Head of caudate nucleus (tissue), 42 donors: ENCODE measurements at places on chromosomes 7 and 10.

DNA sequence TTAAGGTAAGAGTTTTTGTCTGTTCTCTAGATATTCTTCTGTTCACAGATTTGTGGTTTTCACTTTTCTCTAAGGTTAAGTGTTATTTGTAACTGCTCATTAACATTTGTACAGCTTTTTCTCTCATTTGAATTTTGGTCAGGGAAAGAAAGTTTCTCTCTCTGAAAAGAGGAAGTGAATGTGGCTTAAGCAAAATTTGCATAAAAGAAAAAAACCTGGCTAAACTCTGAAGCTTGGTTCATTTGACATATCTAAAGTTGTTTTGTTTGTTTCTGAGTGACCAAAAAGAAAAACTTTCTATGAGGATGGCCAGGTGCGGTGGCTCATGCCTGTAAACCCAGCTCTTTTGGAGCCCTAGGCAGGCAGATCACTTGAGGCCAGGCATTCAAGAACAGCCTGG, 22.0 kb upstream of the SLC26A4 start:
- DNase-seq: no peak

- DNase-seq: no peak
Observed at GRCh38 chr10:99779335-99779734, 3.1 kb upstream of the ABCC2 start.

- no peak for DNase-seq
Observed at GRCh38 chr10:34145715-34146114, 669.4 kb downstream of the PARD3 start.

DNA sequence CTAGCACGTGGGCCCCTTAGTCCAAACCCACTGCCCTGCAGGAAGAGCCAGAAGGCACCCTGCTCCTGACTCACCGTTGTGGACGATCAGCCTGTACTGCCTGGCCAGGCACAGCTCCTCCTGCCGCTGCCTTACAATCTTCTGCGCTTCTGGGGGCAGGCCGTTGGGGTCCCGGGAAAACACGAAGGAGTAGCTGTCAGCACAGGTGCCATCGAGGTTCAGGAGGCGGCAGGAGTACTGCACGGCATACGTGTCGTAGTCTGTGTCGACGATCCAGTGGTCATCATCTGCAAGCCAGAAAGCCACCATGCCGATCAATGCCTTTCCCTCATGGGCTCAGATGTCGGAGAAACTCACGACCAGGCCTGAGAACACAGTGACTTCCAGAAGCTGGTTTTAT, 7.3 kb downstream of the RBP4 start:
- no peak for DNase-seq

DNA sequence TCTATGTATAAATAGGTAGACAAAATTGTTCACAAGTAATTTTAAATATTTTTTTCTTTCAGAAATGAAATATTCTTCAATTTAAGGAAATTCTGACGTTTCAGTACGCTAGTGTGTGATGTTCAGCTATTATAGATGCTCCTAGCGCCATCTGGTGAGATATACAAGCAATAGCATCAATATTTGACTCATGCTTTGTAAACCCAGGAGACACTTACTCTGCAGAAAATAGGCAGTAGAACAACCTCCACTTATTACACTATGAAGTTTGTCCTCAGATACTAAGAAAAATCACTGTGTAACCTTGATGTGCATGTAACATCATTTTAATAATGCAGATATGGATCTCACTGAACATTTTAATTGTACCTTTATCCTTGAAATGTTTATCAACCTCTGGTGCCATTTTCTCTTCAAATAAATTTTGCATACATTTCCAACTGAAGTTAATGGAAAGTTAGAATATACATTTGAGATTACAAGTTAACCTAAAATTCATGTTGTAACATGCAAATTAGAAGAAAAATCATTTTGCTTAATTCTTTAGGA, 151.5 kb upstream of the FAM3C start:
- DNase-seq: no peak

- DNase-seq: no peak
Observed at GRCh38 chr10:131514454-131514853, 202.9 kb upstream of the TCERG1L start.

DNA sequence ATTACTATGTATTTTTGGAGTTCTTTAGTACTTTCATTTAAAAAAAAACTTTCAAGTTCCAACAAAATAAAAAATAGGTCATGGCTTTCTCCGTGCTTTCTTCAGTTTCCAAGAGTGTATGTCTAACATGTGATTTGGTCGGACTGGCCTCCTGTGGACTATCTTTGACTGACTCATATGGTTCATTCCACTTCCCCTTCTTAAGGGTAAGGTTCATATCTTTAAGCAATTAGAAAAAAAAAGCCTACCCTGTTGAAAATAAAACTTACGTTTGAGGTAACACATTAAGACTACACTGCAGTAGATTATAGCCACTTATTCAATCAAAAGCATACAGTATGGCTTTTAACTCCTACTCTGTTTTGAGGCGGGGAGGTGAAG, 112.8 kb upstream of the AHR start:
- no peak for DNase-seq

GRCh38 chr10:6039711-6040110, 22.5 kb downstream of the IL2RA start:
- no peak for DNase-seq

GRCh38 chr10:124604214-124605000, 139.8 kb downstream of the FAM53B start:
- peak; percentile 36 for DNase-seq

GRCh38 chr7:44979481-44980392, 922 bp upstream of the MYO1G start:
- DNase-seq: no peak

DNA sequence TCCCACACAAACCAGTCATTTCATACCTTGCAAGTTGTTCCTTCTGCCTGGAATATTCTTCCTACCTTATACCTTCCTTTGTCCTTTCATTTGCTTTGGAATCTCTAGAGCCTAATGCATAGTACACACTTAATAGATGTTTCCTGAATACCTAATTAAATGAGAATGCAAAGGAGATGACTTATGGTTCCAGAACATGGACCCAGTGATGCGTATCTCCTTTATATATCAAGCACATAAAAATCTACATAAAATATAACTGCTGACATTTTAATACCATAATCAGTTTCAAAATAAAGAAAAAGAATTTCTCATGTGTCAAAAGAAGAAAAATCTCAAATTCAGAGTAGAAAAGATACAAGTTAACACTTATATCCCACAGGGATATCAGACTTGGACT, 110.6 kb upstream of the ASAH2 start:
- DNase-seq: no peak

GRCh38 chr10:32328499-32328898, 18.5 kb downstream of the EPC1 start:
- no peak for DNase-seq

GRCh38 chr7:12719981-12720865, 32.8 kb downstream of the ARL4A start:
- no peak for DNase-seq

DNA sequence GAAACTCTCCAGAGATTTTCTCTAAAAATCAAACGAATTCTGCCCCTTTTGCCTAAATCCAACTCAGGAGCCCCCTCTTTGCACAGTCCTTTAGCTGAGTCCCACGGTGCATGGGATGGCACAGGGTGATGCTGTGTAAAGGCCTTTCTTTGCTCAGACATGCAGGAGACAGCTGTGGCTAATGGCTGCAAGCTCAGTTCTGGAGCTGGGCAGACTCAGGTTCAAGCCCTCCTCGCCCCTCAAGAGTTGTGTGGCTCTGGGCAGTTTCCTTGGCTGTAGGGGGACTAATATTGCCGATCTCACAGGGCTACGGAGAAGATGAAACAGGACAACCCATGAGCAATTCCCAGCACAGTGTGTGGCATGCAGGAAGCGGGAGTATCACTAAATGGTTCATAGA, 42.6 kb downstream of the CLEC2L start:
- no peak for DNase-seq

DNA sequence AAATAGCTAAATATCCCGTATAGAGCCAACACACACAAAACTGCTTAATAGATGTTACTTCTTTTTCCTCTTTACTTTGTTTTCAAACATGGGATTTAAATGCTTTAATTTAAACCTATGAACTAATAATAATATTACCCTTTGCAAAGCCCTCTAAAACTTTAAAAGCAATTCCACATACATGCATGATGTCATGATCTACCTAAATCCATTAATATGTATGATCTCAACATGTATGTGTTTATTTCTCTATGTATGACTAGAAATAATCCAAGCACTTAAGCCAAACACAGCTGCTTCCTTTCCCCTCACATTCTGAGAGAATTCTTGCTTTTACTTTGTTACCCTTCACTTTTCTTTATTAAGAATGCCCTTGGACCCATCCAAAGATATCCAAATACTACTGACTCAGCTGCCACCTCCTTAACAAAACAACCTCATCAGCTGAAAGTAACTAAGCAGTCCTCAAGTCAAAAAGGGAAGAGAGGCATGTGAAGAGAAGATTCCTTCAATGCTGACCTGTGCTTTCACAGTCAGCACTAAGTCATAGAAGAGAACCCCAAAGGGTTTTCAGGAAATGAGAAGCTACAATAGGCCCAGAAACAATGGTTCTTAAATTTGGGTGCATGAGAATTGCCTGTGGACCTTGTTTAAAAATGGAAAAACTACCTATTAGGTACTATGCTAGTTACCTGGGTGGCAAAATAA, 266.4 kb upstream of the LRGUK start:
- no peak for DNase-seq

DNA sequence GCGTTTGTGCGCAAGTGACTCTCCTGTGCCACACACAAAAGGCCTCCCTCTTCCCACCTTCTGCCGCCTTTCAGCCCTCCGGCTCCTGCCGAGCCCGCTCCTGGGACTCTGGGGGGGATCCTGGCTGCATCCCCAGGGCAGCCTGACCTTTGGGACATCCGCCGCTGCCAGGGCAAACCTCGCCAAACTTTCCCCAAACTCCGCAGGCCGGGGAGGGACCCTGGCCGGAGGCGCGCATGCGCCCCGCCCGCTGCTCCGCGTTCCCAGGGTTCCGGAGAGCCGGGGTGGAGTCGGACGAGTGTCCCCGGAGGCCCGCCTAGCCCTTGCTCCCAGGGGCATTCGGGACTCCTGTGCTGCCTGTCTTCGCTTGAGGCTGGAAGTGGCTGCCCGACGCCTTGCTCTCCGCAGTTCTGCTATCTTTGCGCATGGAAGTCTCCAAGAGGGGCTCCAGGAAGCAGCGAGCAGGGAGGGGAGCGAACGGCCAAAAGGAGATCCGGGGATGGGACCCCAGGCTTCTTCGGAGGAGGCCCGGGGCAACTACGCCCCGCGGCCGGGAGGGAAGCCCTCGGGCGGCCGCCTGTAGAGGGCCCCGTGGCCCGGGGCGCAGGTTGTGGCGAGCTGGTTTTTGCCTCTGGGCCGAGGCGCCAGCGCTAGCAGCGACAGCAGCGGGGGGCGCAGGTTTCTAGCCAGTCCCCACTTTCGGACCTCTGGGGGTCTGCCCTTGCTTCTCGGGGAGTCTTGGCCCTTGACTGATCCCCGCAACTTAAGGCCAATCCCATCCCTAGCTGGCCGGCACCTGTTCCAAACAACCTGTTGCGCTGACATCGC, 7.0 kb downstream of the PTF1A start:
- no peak for DNase-seq

- DNase-seq: no peak
Observed at GRCh38 chr10:224571-224970, 89.3 kb downstream of the ZMYND11 start.

DNA sequence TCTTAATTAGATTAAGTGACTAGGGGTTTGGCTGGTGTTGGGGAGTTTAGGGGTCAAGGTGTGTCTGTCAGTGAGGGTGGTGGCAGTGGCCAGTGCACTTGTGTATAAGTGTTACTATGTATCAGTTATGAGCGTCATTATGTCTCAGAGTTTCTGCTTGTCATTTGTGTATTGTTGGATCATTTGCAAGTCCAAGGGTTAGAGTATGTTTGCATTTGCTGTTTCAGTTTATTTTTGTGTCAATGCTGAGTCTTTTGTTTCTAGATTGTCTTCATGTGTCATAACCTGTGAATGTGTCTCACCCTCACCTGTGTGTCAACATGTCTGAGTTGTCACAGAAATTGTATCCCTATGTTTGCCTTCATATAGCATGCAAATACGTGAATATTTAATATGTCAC, 97.5 kb upstream of the PAX2 start:
- DNase-seq: no peak

GRCh38 chr7:131629217-131629882, 72.9 kb upstream of the PODXL start:
- no peak for DNase-seq

- no peak for DNase-seq
Observed at GRCh38 chr7:66239467-66239856, 34.3 kb downstream of the TPST1 start.

- no peak for DNase-seq
Observed at GRCh38 chr7:54360075-54360840, 181.9 kb upstream of the VSTM2A start.

- DNase-seq: no peak
Observed at GRCh38 chr10:117001144-117001543, 3.8 kb downstream of the SHTN1 start.

- no peak for DNase-seq
Observed at GRCh38 chr7:86778271-86778670, 134.6 kb downstream of the GRM3 start.

DNA sequence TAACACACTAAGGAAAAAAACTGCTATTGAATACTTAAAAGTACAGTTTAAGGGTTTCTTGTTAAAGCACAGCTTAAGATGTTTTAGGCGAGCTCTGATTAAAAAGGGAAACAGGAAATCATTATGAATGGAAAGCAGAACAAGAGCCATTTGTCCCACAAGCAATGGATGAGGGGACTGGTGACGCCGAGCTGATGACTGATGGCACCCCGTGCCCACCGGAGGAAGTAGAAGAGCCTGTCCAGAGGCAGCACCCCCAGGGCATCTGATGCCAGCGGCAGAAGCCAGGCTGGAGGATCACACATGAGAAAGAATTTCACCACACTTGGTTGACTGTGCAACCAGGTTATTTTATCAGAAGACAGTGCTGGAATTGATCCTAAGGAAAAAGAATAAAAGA, 15.0 kb upstream of the INSIG1 start:
- DNase-seq: no peak

DNA sequence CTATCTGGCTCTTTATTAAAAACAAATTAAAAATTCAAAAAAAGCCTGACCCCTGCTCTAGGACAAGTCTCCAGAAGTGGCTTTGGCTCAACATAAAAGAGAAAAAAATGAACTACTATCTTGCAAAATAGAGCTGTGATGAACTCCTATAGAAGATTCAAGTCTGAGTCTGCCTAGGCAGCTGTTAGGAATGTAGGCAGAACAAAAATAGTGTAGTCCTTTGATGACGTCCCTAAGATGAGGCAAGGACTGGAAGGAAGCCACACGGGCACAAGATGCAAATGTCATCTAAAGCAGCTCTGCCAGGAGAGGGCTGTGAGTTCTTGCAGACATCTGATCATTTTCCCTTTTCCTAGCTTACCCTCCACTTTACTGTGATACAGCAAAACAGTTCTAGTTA, 20.5 kb downstream of the ASNS start:
- no peak for DNase-seq
